Esophagus squamous epithelium (tissue), 5 donors: ENCODE measurements at places on chromosomes 4 and X.

GRCh38 chr4:184591070-184591677 is 58.1 kb downstream of the CASP3 start:
- DNase-seq = no peak

GRCh38 chrX:38662640-38663039 is 101.3 kb downstream of the TSPAN7 start:
- no peak for DNase-seq

GRCh38 chrX:12013211-12013618 is 125.1 kb upstream of the FRMPD4 start:
- no peak for DNase-seq

- DNase-seq = no peak
Measured at GRCh38 chr4:110211007-110211769, 12.8 kb upstream of the ELOVL6 start.

DNA sequence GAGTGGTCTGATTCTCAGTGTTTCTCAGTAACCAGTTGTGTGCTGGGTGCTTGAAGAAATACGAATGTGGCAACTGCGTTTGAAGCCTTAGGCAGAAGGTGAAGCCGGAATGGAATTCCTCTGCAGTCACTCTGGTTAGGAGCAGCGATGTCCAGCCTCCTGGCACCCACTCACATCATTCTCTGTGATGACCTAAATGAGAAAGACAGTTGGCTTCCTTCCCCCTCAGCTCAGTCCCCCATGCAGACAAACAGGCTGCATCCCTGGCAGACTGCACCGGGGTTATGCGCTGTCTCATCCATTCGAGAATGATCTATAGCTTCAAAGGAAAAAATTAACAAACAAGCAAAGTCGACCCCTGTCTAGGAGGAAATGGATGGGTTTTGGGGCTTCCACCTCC is 170.1 kb upstream of the SCML1 start:
- no peak for DNase-seq

DNA sequence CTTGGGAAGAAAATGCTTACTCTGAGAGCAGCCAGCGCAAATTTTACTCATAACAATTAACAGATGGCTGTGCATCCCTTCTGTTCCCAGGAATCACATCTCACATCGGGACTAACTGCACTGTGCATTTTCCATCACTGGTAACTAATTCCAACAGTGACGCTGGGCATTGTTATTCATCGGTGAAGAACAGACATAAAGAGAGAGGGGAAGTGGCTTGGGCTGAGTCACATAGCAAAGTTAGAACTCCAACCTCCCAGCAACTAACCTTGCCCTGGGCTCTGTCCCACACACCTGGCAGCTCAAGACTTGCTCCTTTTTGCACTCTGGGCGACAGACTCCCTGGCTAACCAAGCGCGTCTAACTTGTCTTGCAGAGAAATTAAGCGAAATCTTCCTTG is 6.4 kb upstream of the LONRF3 start:
- DNase-seq = no peak

DNA sequence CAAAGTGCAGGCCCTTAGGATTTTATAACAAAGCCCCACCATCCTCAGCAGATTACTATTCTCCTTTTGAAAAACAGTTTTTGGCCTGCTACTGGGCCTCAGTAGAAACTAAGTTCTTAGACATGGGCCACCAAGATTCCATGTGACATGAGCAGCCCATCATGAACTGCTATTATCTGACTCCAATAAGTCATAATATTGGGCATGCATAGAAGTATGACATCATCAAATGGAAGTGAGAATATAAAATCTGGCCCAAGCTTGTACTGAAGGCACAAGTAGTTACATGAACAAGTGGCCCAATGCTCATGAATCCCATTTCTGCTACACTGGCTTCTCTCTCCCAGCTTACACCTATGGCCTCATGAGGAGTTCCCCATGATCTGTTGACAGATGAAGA is 404.8 kb downstream of the EPHA5 start:
- no peak for DNase-seq

- DNase-seq = no peak
Measured at GRCh38 chrX:16628946-16629595, 20.9 kb upstream of the S100G start.

- no peak for DNase-seq
Measured at GRCh38 chr4:164615964-164616363, 138.0 kb upstream of the SMIM31 start.

DNA sequence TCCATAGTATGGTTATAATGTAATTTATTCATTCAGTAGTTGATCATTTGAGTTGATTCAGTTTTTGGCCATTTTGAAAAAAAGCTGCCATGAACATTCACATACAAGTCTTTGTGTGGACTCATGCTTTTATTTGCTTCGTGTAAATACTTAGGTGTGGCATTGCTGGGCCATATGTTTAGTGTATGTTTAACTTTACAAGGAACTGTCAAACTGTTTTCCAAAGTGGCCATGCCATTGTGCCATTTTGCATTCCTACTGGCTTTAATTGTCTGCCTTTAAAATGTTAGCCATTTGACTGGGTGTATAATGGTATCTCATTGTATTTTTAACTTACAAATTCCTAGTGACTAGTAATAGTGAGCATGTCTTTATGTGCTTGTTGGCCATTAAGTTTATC is 8.8 kb downstream of the MTM1 start:
- no peak for DNase-seq

DNA sequence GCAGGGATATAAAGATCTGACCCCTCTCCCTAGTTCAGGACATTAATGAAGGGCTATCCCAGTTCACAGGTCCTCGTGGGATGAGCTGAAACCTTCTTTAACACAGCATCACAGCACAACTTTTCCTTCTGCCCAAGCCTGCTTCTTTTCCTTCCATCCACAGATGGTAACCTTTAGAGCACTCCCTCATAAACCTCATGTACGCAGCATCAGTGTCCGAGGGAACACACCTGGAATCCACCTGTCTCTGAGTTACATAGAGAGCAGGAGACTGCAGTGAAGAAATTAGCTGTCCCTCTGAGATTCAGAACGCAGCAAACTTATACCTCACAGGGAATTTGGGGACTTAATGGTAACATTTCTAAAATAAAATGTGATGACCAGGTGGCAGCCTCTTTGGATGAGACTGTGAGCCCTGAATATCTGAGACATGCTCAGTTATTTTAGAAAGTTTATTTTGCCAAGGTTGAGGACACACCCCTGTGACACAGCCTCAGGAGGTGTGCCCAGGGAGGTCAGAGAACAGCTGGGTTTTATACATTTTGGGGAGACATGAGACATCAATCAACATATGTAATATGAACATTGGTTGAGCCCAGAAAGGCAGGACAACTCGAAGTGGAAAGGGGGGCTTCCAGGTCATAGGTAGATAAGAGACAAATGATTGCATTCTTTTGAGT is 73.8 kb upstream of the PACRGL start:
- DNase-seq = no peak

DNA sequence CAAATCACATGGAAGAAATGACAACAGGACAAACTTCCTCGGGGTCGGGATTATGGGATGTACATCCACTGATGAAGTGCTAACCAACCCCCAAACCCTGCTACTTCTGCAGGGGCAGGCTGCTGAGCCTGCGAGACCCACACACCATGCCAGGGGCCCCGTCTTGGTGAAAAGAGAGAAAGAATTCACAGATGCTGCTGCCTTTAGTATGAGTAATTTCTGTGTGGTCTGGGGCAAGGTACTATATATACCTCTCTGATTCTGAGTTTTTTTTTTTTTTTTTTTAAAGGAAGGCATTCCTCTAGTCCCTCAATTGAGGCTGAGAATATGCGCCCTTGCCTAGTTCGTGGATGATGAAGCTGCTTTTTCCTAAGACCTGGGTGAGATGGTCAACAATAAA is 24.8 kb downstream of the PDHA1 start:
- DNase-seq = no peak

GRCh38 chrX:87663421-87663820 is 145.8 kb downstream of the KLHL4 start:
- DNase-seq = no peak

DNA sequence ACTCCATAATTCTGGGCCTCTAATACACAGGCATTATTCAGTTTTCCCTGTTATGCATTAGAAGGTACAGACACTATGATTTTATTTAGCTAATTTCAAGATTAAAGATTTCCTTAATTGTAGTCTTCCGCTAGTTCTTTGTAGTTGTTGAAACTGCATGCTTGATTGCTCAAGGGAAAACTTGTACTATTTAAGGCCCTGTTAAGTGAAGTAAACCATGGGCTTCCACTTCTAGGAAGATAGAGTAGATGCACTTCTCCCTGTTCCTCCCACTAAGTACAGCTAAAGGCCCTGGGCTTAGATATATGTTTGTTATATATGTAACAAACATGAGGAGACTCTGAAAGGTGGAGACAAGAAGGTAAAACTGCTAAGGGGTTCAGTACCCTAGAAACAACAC is 215.8 kb upstream of the LEF1 start:
- no peak for DNase-seq

DNA sequence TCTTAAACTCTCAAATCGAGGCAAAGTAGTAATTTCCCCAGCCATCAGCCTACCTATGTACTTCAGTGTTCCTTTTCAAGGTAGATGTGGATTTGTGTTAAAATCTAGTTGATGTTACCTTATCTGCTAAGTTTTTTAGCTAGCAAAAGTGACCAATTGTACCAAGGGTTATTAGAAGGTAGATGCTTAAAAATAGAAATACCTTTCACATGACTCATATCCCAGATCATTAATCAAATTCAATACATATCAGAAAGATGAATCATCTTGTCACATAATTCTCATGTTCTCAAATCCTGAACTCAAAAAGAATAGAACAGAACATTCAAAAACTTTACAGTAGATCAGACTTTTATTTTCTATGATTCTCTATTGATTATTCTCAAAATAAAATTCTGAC is 3.5 kb downstream of the ENAM start:
- DNase-seq = no peak

DNA sequence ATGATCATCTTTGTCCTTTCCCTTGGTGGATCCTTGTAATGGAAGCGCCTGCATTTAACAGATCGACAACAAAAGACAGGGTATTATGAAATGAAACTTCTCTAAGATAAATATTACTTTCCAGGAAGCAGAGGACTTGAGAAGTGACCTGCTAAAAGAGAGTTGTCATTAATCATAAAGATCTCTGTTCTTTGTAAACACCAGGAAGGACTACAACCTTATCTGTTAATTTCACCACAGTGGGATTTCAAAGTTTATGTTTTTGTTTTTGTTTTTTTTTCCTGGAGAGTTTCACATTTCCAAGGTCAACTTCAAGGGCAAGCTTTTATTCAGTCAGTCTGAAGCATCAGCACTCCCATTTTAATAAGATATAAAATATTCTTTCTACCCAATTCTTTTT is 170.9 kb downstream of the RCHY1 start:
- no peak for DNase-seq

DNA sequence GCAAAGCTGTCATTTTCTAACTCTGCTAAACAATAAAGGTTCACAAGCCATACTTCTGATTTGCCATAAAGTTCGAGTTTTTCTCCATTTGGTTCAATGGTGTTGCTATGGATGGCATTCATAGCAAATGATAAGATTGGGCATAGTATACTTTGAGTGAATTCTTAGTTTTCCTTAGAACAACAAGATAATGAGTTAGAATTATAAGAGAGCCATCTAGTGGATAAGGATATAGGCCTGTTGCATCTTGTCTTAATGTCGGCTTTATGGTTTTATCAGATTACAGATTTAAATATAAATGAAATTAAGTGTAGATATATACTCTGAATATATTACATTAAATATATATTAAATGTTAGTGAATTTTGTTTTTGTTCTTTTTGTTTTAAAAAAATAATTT is 644.6 kb downstream of the IL1RAPL1 start:
- DNase-seq = no peak

DNA sequence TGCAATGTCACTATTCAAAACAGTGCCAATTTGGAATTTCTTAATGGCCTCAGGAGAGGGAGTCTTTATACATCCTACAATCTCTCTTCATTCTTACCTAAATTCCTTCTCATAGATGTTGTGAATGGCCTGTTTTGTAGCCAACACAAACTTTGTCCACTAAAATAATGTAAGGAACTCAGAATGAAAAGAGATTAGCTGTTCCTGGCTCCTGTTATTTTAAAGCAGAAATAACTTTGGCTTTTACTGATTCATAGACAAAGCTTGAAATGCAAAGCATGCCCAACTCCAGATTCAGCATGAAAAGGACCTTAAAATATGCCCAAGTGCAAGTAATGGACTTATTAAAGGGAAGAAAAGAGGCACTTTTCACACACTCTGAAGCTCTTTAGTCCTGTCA is 146.0 kb upstream of the GPC4 start:
- no peak for DNase-seq
